ENCODE measurements at places on chromosomes 5 and 9. TPM values are rescaled to one million over a fixed set of nuclear protein-coding genes. Genes with fewer than 3 reads are reported as not detected.

The CNOT6 gene
- total RNA-seq: 19.0 TPM

The MGAT4B gene
- total RNA-seq: 244 TPM

The THG1L gene
- total RNA-seq: 27.1 TPM

The SLC34A3 gene
- total RNA-seq: not detected

The EIF4E1B gene
- total RNA-seq: not detected

The C5 gene
- 12.9 TPM for total RNA-seq

The WDR38 gene
- total RNA-seq: not detected

The TSSK1B gene
- not detected for total RNA-seq

The TMEFF1 gene
- 1.8 TPM for total RNA-seq

The SPATA31A6 gene
- not detected for total RNA-seq

The GABRA1 gene
- not detected for total RNA-seq

The TMEM252 gene
- total RNA-seq: not detected

The MARVELD2 gene
- 2.0 TPM for total RNA-seq

The TXNDC8 gene
- not detected for total RNA-seq

The RIGI gene
- total RNA-seq: 5.3 TPM

The TRPM3 gene
- total RNA-seq: not detected

The DIRAS2 gene
- 0.01 TPM for total RNA-seq

The DDX46 gene
- 64.6 TPM for total RNA-seq

The SYNPO gene
- 26.6 TPM for total RNA-seq

The DRD1 gene
- total RNA-seq: 0.48 TPM

The STKLD1 gene
- total RNA-seq: 0.71 TPM

The DNAH5 gene
- total RNA-seq: 1.3 TPM

The SHC3 gene
- 0.32 TPM for total RNA-seq

The KIF12 gene
- total RNA-seq: 2.8 TPM

The SHB gene
- total RNA-seq: 53.8 TPM

The RGP1 gene
- 13.7 TPM for total RNA-seq

The AOPEP gene
- 162 TPM for total RNA-seq

The PCDHA13 gene
- not detected for total RNA-seq

The IFNA8 gene
- not detected for total RNA-seq

The TTC23L gene
- total RNA-seq: 0.70 TPM

The GRAMD2B gene
- total RNA-seq: 0.97 TPM

The ARL14EPL gene
- 0.08 TPM for total RNA-seq

The PTGER4 gene
- total RNA-seq: 1.5 TPM

The SLCO6A1 gene
- total RNA-seq: not detected

The PRR7 gene
- total RNA-seq: 13.2 TPM

The LHX6 gene
- total RNA-seq: 0.61 TPM

The ZSWIM6 gene
- 4.6 TPM for total RNA-seq

The RFK gene
- 49.5 TPM for total RNA-seq

Measured in A549 treated with CORT108297 at 1 μM for 4 hours (cell line).